AG04449 (cell line): ENCODE measurements at places on chromosomes 5 and 9.

DNA sequence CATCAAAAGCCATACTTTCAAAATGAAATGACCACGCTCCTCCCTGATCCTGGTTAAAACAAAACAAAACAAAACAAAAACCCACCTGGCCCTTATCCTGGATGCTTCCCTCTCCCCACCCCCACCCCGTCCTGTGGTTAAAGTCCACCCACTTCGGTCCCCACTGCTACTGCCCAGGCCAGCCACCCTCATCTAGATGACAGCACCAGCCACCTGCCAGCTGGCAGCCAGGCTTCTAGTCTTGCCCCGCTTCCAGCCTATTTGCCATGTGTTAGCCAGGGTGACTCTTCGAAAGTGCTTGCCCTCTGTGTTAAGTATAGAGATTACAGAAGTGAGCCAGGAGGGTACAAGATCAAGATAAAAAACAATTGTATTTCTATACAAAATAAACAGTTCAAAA lies 27.5 kb upstream of the NCS1 start:
- no peak for DNase-seq

- DNase-seq, result peak; percentile 23
These were observed 52.9 kb downstream of the PAM start for GRCh38 chr5:102807878-102808502.

DNA sequence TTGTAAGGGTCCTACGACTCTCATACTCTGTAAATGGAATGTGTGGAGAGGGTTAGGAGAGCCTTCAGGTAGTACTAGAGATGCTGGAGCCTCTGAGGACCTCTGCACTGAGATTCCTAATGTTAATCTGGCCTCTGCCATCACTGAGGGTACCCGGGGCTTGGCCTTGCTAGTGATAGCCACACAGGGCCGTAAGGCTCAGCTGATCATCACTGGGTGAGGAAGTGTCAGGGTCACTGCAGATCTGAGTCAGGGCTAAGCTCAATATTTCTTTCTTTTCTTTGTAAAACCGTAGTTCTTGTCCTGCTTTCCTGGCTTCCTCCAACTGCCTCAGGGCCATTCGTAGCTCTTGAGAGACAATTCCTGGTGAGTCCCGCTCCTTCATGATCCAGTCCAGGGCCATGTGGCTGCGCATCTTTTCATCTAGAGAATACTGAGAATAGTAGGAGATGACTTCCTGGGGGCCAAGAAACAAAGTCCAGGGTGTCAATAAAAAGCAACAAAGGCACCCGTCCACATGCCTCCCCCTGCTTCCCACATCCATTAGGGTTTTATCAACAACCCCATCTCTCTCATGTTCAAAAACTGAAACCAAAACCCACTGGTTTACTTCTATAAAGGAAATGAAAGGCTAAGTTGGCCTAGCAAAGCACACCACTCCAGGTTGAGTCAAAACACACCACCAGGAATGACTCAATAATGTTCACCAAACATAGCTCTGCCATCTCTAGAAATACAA lies 47.7 kb downstream of the LIX1 start:
- no peak for DNase-seq

- DNase-seq, result no peak
These were observed 629.9 kb downstream of the CCDC171 start for GRCh38 chr9:16182784-16183183.

GRCh38 chr5:167578977-167579692 lies 712.3 kb upstream of the WWC1 start:
- no peak for DNase-seq

GRCh38 chr5:132976852-132977251 lies 13.4 kb upstream of the AFF4 start:
- no peak for DNase-seq

DNA sequence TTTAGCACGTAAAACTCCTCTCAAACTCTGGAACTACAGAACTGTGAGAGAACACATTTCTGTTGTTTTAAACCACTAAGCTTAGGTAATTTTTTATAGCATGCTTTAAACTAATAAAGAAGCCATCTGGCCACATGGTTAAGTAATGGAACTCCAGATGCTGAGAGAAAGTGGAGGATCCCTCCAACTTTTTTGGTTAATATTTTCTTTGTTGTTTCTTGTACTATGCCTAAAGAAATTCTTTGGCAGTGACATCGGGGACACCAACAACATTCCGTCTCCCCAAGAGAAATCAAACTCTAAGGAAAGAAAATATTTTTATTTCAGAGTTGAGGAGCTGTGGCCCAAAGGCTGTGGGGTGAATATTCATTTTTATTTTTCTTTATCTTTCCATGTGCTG lies 734.8 kb upstream of the CDH9 start:
- no peak for DNase-seq

- no peak for DNase-seq
These were observed 4.1 kb downstream of the RPL7A start for GRCh38 chr9:133351908-133352634.

GRCh38 chr5:33472805-33473409 lies 32.1 kb downstream of the TARS1 start:
- no peak for DNase-seq

DNA sequence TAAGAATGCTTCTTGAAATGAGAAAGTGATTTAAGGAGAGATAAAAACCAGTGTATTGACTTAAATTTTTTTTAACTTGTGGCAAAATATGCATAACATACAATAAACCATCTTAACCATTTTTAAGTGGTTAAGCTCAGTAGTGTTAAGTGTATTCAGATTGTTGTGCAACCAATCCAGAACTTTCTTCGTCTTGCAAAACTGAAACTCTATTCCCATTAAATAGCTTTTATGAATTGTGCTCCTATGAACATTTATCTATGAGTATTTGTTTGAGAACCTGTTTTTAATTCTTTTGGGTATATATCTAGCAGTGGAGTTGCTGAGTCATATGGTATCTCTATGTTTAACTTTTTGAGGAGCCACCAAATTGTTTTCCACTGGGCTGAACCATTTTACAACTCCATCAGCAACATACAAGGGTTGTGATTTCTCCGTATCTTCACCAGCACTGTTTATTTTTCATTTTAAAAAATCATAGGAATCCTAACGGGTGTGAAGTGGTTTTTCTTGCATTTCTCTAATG lies 76.6 kb upstream of the ACTBL2 start:
- no peak for DNase-seq

DNA sequence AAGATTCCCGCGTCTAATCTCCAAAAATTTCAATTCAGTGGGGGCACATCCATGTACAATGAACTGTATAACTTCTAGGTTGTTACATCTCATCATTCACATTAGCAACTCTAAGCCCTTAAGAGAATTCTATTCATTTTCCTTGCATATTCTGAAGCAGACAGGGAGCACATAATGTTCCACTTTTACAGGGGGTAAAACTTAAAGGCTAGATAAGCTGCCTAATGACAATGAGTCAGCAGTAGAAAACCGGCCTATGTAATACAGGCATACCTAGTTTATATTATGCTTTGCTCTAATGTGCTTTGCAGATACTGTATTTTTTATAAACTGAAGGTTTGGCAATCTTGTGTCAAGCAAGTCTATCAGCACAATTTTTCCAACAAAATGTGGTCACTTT lies 40.4 kb downstream of the PTAR1 start:
- DNase-seq, result no peak

DNA sequence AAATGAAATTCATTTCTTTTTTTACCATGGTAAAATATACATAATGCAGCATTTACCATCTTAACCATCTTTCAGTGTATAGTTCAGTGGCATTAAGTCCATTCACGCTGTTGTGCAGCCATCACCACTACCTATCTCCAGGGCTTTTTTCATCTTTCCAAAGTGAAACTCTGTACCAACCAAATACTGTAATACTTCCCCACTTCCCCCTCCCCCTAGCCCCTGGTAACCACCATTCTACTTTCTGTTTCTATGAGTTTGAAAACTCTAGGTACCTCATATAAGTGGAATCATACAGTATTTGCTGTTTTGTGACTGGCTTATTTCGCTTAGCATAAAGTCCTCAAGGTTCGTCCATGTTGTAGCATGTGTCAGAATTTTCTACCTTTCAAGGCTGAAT lies 23.4 kb downstream of the SPAAR start:
- DNase-seq, result no peak

- peak; percentile 26 for DNase-seq
These were observed 11.1 kb downstream of the FGF1 start for GRCh38 chr5:142674531-142675469.

GRCh38 chr9:130681769-130682420 lies 11.7 kb upstream of the EXOSC2 start:
- no peak for DNase-seq

GRCh38 chr9:111483858-111484571 lies at the start of gene ECPAS:
ECPAS (minus strand) TSS chr9:111484383; CDS start chr9:111472918, 11,465 bp downstream.
- DNase-seq, result no peak

- DNase-seq, result no peak
These were observed 268.2 kb downstream of the ZNF608 start for GRCh38 chr5:124478264-124478663.

- no peak for DNase-seq
These were observed 71.2 kb downstream of the RAPGEF1 start for GRCh38 chr9:131668439-131669268.

GRCh38 chr5:163548649-163549048 lies 43.2 kb downstream of the MAT2B start:
- DNase-seq, result no peak

DNA sequence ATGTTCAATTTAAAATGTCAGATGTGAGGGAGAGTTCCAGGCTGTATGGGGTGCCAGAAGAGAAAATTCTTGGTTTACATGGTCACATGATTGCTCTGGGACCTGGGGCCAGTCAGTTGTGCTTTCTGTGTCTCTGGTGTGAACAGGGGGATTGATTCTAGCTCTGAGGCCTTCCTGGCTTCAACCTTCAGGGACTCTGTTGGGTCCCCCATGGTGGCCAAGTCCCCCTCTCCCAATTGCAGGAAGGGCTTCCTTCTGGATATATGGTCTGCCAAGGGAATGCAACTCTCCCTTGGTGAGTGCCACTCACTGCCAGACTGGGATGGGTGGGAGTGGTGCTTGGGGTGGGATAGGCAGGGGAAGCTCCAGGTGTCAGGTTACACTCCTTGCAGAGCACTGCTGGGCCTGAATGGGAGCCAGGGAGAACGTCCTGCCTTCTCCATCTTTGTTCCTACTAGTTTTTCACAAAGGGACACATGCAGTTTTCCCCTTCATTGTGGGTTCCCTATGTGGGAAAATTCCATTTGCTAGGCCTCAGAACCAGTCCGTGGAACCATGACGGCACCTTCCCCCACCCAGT lies 153.2 kb downstream of the MELK start:
- DNase-seq, result no peak

- DNase-seq, result no peak
These were observed 3.6 kb downstream of the SVEP1 start for GRCh38 chr9:110575945-110576344.

DNA sequence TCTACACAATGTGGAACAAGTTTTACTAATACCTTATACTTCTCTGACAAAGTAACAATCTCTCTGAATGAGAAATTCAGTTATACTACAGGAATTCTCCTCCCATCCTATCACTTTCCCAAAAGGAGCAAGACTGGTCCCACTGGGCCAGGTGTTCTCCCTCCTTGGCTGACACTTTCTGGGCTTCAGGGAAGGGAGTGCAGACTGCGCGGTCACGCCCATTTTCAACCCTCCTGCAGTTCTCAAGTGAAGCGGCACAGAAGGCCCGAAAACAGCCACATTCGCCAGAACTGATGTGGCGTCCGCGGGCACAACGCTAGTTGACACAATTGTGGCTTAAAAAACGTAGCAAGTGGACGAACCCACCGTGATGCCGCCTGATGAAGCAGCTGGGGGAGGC lies 603 bp downstream of the SAXO1 start:
- no peak for DNase-seq

- no peak for DNase-seq
These were observed 6.2 kb downstream of the DCANP1 start for GRCh38 chr5:135440916-135441315.

- no peak for DNase-seq
These were observed 76.4 kb downstream of the NDFIP1 start for GRCh38 chr5:142184988-142185387.

DNA sequence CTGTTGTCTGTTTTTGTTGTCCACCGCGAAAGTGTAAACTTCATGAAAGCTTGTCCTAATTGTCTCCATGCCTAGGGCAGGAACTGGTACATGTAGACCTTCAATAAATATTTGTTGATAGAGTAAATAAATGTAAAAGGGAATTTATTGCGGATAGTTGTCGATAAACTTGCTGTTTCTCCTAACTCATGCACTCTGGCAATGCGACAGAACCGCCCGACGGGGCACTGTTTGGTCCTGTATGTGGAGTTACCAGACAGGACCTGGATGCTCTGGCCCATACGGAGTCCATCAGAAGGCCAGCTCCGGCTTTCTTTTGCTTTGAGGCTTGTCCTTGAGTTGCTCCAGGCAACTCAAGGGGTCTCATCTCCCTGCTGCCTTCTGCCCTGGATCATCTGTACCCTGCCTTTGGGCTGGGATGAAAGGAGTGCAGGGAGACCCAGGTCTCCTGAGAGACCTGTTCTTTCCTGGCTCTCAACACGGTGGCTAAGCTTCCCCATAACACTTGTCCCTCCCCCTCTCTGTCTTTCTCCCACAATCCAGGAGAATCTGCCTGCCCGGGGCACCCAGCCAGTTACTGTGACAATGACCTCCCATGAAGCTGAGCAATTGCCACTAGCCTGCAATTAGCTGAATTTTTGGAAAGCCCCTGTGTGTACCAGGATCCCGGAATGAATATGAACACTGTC lies 149.5 kb upstream of the PTCH1 start:
- DNase-seq, result no peak

GRCh38 chr5:125476901-125477585 lies 730.6 kb upstream of the ZNF608 start:
- no peak for DNase-seq

- no peak for DNase-seq
These were observed 7.2 kb upstream of the DUSP1 start for GRCh38 chr5:172777881-172778814.

GRCh38 chr5:14413331-14413750 lies 168.3 kb upstream of the OTULINL start:
- DNase-seq, result no peak
